ENCODE measurements at places on chromosomes 12 and 14. TPM values are rescaled to one million over a fixed set of nuclear protein-coding genes. Genes with fewer than 3 reads are reported as not detected.

DNA sequence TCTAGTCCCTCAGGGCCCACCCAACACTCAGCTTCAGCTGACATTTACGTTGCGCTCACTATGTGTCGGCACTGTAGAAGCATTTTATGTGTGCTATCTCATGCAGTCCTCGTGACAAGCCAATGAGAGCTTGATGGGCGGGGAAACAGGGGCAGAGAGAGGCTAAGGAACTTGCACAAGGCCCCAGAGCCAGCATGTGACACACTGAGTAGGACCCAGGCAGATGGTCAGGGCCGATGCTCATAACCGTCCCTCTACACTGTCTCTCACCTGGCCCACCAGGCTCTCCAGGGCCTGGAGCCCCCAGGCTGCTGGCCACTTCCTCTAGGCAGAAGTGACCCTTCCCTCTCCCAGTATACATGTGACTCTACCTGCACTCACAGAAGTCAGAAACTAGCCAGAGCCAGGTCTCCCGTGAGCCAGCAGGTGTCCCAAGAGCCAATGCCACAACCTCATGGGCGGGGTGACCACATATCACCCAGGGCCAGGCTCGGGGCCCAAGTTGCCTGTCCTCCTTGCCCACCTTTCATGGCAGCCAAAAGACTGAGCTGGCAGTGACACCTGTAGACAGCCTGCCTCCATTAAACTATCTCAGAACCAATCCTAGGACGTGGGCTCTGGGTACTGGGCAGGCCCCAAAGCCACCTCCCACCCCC lies 38.3 kb downstream of the TTC7B start:
- no peaks in the 10 kb centered on the region for H3K27me3 ChIP-seq
- H3K4me3 ChIP-seq: no peak overlapping the region
- H3K36me3 ChIP-seq: peaks cover 57% of the 10 kb centered on the region
- H3K4me1 ChIP-seq: no peaks in the 10 kb centered on the region
- H3K27ac ChIP-seq: no peak overlapping the region
- no peak for DNase-seq

GRCh38 chr14:50089208-50089607 lies 27.2 kb downstream of the VCPKMT start:
- no peak overlapping the region for H3K4me3 ChIP-seq
- no peaks in the 10 kb centered on the region for H3K4me1 ChIP-seq
- no peaks in the 10 kb centered on the region for H3K36me3 ChIP-seq
- no peak overlapping the region for H3K27ac ChIP-seq
- no peaks in the 10 kb centered on the region for H3K27me3 ChIP-seq

DNA sequence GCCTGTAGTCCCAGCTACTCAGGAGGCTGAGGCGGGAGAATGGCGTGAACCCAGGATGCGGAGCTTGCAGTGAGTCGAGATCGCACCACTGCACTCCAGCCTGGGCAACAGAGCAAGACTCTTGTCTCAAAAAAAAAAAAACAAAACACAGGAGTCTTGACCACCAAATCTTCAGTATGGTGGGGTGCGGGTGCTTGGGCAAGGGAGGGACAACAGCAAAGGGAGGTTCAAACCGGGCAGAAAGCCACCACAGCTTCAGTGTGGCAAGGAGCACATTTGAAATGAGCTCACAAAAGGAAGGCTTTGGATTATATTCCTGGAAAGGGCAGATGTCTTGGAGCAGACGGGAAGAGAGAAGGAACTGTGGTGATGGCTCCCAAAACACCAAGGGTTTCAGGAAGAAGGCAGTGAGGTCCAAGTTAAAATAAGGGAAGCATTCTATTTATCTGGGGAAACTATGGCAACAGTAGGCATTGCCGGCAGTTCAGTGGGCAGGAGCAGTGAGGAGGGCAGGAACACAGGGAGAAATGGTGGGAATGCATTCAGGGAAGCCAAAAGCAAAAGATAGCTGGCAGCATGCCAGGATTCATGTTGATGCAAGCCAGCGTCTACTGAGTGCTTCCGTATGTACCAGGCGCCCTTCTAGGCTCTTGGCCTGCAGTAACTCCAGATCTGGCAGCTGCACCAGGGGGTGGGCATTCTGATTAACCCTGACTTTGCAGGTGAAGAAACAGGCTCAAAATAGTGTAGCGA lies 51.0 kb upstream of the SRSF5 start:
- no peak overlapping the region for H3K27ac ChIP-seq
- H3K36me3 ChIP-seq: peaks cover 12% of the 10 kb centered on the region
- no peak overlapping the region for H3K4me3 ChIP-seq
- H3K27me3 ChIP-seq: no peaks in the 10 kb centered on the region
- peaks cover 48% of the 10 kb centered on the region for H3K4me1 ChIP-seq
- peak; percentile 60 for DNase-seq

GRCh38 chr14:24673534-24674203 lies 39.7 kb upstream of the GZMB start:
- H3K27me3 ChIP-seq: no peaks in the 10 kb centered on the region
- H3K4me1 ChIP-seq: no peaks in the 10 kb centered on the region
- H3K36me3 ChIP-seq: no peaks in the 10 kb centered on the region
- H3K4me3 ChIP-seq: no peak overlapping the region
- H3K27ac ChIP-seq: no peak overlapping the region

- no peaks in the 10 kb centered on the region for H3K27me3 ChIP-seq
- DNase-seq: peak; percentile 87
- no peak overlapping the region for H3K27ac ChIP-seq
- no peak overlapping the region for H3K4me3 ChIP-seq
- no peaks in the 10 kb centered on the region for H3K4me1 ChIP-seq
These were observed 56.1 kb downstream of the BMP4 start for GRCh38 chr14:53900499-53900898.

- no peak overlapping the region for H3K4me3 ChIP-seq
- peaks cover 4% of the 10 kb centered on the region for H3K36me3 ChIP-seq
These were observed 11.5 kb downstream of the SPTSSA start for GRCh38 chr14:34450542-34450915.

- DNase-seq: no peak
- H3K36me3 ChIP-seq: no peaks in the 10 kb centered on the region
- H3K27me3 ChIP-seq: no peaks in the 10 kb centered on the region
- no peak overlapping the region for H3K27ac ChIP-seq
- no peak overlapping the region for H3K4me3 ChIP-seq
These were observed 133.0 kb downstream of the PAWR start for GRCh38 chr12:79557690-79558315.

- no peak overlapping the region for H3K4me3 ChIP-seq
- no peaks in the 10 kb centered on the region for H3K27me3 ChIP-seq
- no peaks in the 10 kb centered on the region for H3K36me3 ChIP-seq
- no peak for DNase-seq
- no peaks in the 10 kb centered on the region for H3K4me1 ChIP-seq
- no peak overlapping the region for H3K27ac ChIP-seq
These were observed 915.8 kb downstream of the VRK1 start for GRCh38 chr14:97713023-97713422.

DNA sequence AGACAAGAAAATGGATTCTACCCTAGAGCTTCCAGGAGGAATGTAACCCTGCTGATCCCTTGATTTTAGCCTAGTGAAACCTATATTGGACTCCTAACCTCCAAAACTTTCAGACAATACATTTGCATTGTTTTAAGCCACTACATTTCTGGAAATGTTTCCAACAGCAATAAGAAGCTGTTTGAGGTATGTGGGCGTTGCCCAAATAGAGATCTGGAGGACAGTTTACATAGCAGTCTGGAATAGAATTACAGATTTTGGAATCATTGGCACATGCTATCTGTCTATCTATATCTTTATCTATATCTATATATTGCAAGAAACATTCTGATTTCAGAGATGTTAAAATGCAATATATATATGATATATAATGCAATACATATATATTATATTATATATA lies 42.4 kb upstream of the EGLN3 start:
- H3K27me3 ChIP-seq: no peaks in the 10 kb centered on the region
- H3K4me1 ChIP-seq: peaks cover 7% of the 10 kb centered on the region
- no peak overlapping the region for H3K27ac ChIP-seq
- no peak overlapping the region for H3K4me3 ChIP-seq
- H3K36me3 ChIP-seq: no peaks in the 10 kb centered on the region

DNA sequence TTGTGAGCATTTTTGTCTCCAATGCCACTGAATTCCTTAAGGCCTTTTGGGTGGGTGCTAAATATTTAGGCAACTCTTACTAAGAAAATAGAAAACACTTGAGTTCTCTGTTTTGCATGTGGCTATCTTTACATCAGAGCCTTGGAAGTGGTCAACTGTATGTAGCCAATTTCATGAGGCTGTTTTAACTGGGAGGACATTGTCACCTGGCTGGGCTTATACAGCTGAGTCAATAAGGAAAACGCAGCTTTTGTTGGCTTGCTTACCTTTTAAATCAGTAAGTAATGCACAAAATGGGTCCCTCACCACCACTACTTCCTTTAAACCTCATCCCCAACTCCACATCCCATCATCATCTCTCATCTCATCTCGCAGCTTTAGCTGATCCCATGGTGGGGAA lies 194.3 kb downstream of the RGS6 start:
- H3K4me1 ChIP-seq: no peaks in the 10 kb centered on the region
- no peak overlapping the region for H3K27ac ChIP-seq
- H3K36me3 ChIP-seq: no peaks in the 10 kb centered on the region
- no peak overlapping the region for H3K4me3 ChIP-seq

- no peaks in the 10 kb centered on the region for H3K36me3 ChIP-seq
- H3K27me3 ChIP-seq: no peaks in the 10 kb centered on the region
- DNase-seq: no peak
- peaks cover 9% of the 10 kb centered on the region for H3K4me1 ChIP-seq
- no peak overlapping the region for H3K27ac ChIP-seq
These were observed 51.2 kb downstream of the ACSS3 start for GRCh38 chr12:81128930-81129554.

- no peaks in the 10 kb centered on the region for H3K36me3 ChIP-seq
- no peak overlapping the region for H3K27ac ChIP-seq
- peak; percentile 28 for DNase-seq
- peaks cover 5% of the 10 kb centered on the region for H3K27me3 ChIP-seq
- no peaks in the 10 kb centered on the region for H3K4me1 ChIP-seq
These were observed 35.8 kb upstream of the SPPL3 start for GRCh38 chr12:120940006-120940405.

DNA sequence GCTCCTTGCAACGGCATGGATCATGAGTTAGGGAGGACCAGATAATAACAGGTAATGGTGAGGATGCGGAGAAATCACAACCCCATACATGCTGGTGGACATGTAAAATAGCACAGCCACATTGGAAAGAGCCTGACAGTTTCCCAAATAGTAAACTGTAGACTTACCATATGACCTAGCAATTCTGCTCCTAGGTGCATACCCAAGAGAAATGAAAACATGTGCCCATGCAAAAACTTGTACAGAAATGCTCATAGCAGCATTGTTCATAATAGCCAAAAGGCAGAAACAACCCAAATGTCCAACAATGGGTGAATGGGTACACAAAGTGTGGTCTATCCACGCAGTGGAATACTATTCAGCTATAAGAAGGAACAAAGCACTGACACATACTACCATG lies 97.5 kb upstream of the VRK1 start:
- no peak overlapping the region for H3K4me3 ChIP-seq
- H3K36me3 ChIP-seq: no peaks in the 10 kb centered on the region
- H3K4me1 ChIP-seq: no peaks in the 10 kb centered on the region
- H3K27me3 ChIP-seq: no peaks in the 10 kb centered on the region
- H3K27ac ChIP-seq: no peak overlapping the region

DNA sequence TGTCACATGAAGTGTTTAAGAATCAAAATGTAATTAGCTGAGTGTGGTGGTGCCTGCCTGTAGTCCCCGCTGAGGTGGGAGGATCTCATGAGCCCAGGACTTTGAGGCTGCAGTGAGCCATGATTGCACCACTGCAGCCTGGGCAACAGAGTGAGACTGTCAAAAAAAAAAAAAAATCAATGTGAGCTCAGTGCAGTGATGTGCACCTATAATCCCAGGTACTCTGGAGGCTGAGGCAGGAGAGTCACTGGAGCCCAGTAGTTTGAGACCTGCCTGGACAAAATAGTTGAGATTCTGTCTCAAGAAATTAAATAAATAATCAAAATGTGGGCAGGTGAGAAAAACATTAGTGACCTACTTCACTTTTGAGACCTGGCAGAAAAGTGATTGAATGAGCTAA lies 140.0 kb downstream of the MON2 start:
- no peaks in the 10 kb centered on the region for H3K27me3 ChIP-seq
- H3K36me3 ChIP-seq: no peaks in the 10 kb centered on the region
- H3K27ac ChIP-seq: no peak overlapping the region
- DNase-seq: no peak

DNA sequence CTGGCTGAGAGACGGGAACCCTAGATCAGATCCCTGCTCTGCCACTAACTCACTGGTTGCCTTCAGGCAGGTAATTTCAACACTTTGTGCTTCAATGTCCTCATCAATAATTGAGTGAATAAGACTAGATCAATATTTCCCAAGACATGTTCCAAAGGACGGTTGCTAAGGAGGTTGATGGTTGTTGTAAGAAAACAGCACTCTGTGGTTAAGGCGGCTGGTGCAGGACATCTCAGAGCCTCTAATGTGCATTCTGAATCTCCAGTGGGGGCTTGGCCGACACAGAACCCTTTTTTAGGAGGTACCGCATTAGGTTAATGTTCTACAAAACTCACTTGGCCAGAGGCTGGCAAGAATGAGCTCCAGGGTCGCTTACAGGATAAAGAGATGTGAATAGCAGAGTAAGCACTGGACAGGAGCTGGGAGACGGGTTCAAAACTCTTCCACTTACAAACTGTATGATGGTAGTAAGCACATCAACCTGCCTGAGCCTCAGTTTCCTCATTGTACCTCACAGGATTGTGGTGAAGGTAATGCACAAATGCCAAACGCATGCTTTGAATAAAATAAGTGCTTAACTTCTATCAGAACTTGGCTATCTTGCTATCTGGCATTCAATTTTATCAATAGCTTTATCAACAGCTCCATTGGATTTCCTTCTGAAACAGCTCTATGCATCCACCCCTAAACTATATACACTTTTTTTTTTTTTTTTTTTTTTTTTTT lies 136.9 kb upstream of the PARP11 start:
- H3K27me3 ChIP-seq: peaks cover 8% of the 10 kb centered on the region
- H3K4me1 ChIP-seq: no peaks in the 10 kb centered on the region

DNA sequence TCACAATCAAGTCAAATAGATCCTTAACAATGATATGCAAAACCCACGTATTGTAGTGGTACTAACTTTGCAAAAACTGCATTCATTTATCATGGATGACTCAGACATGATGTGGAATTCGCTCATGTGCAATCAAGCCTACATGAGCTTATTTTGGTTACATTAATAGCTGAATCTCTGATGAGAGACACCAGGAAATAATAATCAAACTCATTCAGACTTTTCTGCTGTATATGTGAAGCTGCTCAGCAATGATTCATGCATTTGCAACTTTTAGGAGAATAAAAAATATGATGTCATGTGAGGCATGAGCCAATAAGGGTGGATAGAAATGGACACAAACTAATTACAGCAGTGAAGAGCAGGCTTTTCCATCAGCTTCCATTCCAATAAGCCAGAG lies 1075.8 kb upstream of the TMEM132C start:
- H3K27me3 ChIP-seq: no peaks in the 10 kb centered on the region
- no peak overlapping the region for H3K4me3 ChIP-seq
- no peak overlapping the region for H3K27ac ChIP-seq
- no peaks in the 10 kb centered on the region for H3K36me3 ChIP-seq
- DNase-seq: no peak
- H3K4me1 ChIP-seq: no peaks in the 10 kb centered on the region

WDHD1 gene
- 1.2 TPM for polyA plus RNA-seq

SLC38A4 gene
- 0.31 TPM for polyA plus RNA-seq

HNF1A gene
- 0.07 TPM for polyA plus RNA-seq

SLC22A17 gene
- 1.1 TPM for polyA plus RNA-seq

GLS2 gene
- polyA plus RNA-seq: 0.18 TPM

KCNJ8 gene
- 9.6 TPM for polyA plus RNA-seq

EML5 gene
- polyA plus RNA-seq: 0.21 TPM

TMCC3 gene
- 10.6 TPM for polyA plus RNA-seq
